ENCODE measurements at places on chromosomes 12 and 14.

GRCh38 chr14:100590726-100591452 lies 3.7 kb upstream of the BEGAIN start:
- DNase-seq = no peak

DNA sequence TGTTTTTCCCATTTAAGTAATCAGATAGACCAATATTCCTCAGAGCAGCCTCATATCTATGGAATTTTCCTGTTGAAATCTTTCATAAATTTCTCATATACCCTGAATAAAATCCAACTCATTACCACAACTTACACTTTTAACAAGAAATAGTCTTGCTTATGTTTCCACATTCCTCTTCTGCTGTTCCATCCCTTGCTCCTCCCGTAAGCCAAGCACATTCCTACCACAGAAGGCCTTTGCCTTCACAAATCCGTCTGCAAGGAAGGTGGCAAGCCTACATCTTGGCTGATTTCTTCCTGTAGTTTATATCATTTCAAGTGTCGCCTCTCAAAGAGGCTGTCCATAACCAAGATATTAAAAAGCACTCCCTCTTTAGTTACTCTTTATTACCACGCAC lies 127.7 kb downstream of the C12orf50 start:
- no peak for DNase-seq

DNA sequence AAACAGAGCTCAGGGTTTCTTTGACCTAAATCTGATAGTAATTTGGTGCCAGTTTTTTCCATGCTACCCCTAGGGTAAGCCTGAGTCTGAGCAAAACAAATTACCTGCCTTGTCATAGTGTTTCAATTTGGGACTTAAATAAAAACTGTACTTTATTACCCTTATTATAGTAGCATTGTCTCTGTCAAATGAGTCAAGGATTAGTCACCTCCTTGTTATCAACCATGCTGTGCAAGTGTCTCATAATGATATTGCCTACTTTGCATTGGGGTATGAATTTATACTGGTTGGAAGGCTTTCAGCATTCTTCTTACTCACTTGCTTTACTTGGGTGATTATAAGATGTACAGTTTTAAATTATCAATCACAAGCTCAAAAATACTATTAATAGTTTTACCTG lies 380.0 kb downstream of the LRFN5 start:
- DNase-seq = no peak

- DNase-seq = no peak
Observed at GRCh38 chr12:126627596-126627995, 1562.4 kb downstream of the AACS start.

- no peak for DNase-seq
Observed at GRCh38 chr12:2749580-2749979, 45.2 kb upstream of the FKBP4 start.

DNA sequence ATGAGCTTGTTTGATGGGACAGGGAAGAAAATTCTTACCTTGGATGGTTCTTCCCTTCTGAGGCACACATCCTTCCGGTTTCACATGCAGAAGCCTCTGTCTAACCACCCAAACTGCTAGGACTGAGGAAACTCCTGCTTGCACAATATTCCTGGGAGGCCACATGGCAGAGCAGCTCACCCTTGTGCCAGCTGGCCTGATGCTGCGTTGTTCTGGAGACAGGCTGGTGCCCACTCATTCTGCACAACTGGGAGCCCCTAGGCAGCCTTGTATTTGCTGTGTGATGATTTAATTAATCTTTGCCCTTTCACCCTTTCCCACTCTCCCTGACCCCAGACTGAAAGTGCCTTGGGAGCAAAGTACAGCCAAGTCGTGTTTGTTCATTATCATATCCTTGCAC lies 130.8 kb downstream of the RTN1 start:
- no peak for DNase-seq

DNA sequence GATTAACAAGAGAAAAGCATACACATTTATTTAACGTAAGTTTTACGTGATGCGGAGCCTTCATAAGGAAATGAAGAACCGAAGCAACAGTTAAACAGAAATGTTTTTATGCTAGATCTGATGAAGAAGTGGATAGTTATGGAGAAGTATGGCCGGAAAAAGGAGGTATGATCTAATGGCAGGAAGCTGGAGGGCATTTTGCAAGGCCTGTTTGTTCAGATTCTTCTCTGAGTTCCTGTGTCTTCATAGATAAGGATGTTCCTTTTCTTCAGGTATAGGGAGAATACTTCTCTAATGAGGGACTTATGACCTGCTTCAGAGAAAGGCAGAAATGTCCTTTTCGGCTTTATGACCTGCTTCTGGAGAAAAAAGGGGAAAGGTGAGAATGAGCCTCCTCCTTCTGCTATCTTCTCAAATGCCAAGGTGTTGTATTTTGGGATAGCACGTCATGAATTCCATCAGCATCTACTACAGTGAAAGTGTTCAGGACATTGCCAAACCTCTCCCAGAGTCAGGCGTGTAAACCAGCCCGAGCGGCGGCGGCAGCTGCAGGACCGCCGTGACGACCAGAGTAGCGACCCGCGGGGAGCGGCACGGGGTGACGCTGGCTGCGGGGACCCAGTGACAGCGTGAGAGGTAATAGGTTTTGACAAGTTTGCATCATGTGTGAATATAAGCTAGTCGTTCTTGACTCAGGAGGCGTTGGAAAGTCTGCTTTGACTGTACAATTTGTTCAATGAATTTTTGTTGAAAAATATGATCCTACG lies 33.7 kb upstream of the SGPP1 start:
- DNase-seq = no peak

DNA sequence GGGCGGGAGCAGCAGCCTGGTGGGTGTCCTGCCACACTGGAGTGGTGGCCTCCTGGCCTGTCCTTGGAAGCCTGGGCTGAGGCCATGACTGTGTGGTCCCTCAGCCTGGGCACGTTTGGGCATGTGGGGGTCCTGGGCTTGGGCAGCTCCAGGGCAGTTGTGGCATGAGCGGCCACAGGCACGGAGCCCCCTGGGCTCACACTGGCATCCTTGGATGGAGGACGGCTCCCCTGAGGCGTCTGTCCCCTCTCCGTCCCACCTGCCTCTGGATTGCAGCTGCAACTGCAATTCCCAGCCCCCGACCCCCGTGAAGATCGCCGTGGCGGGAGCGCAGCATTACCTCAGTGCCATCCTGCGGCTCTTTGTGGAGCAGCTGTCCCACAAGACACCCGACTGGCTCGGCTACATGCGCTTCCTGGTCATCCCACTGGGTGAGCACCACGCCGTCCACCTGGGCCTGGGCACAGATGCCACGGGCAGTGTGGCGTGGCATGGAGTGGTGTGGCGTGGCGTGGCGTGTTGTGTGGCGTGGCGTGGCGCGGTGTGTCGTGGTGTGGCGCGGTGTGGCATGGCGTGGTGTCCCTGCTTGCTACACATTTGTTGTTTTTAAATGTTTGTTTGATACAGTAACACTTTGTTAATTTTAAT lies 15.1 kb upstream of the TEX22 start:
- DNase-seq = no peak

GRCh38 chr12:53413485-53414204 lies 10.0 kb upstream of the AMHR2 start:
- no peak for DNase-seq

DNA sequence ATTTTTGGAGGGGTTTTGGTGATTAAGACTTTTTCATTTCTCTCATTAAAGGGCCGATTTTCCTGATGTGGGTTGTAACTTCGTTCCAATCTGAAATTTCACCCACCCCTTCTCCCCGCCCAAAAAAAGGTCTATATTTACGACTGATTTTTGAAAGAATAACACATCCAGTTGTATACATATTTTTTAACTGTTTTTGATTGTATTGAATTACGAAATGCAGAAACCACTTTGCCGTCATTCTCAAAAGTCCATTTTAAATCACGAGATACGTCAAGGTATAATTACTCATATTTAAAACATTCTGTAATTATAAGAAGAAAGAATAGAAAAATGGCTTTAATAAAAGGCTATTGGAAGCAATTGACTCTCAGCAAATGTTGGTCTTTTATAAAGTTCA lies 520.7 kb downstream of the MED13L start:
- no peak for DNase-seq

DNA sequence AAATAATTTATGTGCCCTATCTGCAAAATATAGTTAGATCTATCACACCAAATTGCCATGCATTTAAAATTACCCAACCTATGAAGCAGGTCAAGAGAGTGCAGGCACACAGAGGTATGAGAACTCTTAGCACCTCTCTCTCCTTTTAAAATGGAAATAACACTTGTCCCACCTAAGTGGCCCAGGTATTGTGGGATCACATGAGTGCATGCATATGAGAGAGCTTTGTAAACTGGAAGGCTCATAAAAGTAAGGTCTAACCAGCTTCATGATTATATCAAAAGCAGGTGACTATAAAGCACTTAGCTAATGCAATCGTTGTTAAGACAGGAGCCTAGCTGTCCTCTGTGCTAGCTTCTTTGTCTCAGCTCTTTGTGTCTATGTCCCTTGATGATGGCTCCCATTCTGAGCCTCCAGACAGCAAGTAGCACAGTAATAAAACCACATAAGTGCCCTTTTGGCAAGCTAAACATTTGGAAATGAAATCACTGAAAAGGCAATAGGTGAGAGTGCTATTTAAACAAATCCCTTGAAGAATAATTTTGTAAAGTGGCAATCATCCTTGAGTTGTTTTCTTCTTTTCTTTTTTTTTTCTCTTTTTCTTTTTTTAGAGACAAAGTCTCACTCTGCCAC lies 219.0 kb downstream of the NTF3 start:
- DNase-seq = no peak

DNA sequence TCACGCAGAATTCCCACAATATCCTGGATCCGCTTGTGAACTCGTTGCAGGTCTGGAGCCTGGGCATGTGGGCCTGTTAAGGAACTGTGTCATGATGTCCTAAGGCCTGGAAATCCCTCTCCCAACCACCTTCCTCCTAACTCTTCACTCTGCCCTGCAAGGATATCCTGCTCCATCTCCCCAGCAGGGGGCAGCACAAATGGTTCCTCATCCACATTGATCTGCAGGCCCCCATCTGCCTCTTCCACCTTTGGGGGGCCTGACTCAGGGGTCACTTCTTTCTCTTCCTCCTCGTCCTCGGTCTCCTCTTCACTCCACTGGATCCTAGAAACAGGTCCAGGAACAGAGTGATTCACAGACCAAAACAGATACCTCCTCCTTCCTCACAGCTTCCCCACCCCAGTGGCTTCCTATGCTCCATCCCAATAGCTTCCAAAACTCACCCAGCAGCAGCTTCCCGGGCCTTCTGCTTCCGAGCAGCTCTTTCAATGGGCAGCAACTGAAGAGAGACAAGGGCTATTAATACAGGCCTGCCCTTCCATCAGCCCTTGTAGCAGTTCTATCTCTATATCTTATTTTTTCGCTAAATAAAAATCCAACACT lies 4.5 kb downstream of the NOP2 start:
- peak; percentile 5 for DNase-seq

DNA sequence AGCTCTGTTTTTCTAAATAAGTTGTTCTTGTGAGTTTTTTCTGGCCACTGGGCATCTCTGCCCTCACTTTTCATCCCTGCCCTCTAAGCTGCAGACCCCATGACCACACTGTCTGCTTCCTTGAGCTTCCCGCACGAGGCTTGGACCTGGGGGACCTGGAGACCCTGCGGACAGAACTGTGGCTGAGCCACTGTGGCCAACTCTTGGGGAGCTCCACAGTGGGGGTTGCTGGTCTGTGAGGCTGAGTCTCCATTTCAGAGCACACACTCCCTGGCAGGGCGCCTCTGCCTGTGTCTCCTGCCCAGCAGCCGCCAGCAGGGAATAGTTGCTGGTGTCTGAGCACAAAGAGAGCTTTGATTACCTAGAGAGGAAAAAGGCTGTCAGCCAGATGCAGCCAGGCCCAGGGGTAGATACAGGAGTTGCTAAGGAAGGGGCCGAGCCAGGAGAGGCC lies 13.1 kb upstream of the RIN3 start:
- no peak for DNase-seq

DNA sequence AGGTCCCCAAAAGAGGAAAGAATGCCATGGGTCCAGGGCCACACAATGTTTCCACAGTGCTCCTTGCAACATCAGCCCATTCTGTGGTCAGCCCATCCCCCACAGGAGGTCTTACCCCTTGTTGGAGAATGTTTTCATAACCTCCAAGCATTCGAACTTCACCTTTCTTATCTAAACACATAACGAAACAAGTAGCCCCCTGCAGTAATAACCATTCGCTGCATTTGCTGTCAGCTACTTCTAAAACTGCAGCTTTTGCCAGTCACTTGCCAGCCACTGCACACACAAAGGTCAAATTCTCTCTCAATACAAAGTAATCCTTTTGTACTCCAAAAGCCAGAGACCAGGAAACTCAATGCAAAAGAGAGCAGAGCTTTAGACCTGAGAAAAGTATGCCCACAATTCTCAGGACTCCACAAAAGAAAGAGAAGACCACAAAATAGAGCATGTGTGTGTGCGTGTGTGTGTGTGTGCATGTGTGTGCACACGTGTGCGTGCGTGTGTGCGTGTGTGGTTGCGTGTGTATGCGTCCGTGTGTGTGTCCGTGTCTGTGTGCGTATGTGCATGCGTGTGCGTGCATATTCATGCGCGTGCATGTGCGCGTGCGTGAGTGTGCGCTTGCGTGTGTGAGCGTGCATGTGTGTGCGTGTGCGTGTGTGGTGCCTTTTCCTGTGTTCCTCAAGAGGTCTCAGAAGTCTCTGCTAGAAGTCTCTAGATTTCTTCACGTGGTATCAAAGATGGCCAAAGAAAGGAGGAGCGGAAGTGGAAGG lies 31.7 kb upstream of the NINJ2 start:
- DNase-seq = no peak

- no peak for DNase-seq
Observed at GRCh38 chr12:1799051-1799881, 21.1 kb upstream of the LRTM2 start.

GRCh38 chr14:99821519-99822508 lies 28.6 kb downstream of the EML1 start:
- no peak for DNase-seq

- DNase-seq = no peak
Observed at GRCh38 chr14:34052658-34053014, 101.8 kb upstream of the EGLN3 start.

DNA sequence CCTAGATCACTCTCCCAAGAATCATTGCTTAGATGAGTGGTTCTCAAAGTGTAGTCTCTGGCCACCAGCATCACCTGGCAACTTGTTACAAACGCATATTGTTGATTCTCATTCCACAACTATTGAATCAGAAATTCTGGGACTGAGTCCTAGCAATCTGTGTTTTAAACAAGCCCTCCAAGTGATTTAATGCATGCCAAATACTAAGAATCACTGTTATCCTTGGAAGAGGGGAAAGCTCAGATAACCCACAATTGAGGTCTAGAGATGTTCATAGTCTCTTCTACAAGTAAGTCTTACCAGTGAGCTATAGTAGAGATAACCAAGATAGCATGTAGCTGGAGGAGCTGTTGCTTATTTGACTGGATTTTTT lies 666.6 kb downstream of the DIO2 start:
- no peak for DNase-seq

GRCh38 chr12:125804660-125805059 lies 739.4 kb downstream of the AACS start:
- DNase-seq = no peak

DNA sequence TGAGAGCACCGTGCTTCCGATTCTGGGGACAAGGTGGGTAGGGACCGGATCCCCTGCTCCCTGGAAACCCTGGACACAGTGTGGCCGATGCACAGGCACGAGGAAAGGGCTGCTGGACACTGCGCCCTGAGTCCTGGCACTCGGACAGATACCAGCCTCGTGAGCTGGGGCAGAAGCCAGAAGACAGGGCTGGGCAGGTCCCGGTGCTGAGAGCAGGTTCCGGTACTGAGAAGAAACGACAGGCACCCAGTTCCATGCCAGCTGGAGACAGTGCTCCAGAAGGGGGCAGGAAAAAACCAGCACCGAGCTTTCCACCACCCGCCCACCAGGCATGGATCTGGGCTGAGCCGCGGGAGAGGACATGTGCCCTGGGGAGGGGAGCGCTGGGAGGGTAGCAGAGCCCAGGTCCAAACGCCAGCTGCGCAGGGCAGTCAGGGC lies 6.5 kb downstream of the XRCC3 start:
- no peak for DNase-seq

Data from NCI-H748 treated with DMSO at 0.1 percent for 48 hours (cell line).